ENCODE measurements at places on chromosomes 5 and 9.

GRCh38 chr9:130041648-130042405, 1.2 kb downstream of the FNBP1 start:
- DNase-seq, result no peak

- DNase-seq, result peak; percentile 43
Measured at GRCh38 chr5:180785121-180785781, 17.4 kb downstream of the MGAT1 start.

GRCh38 chr9:11966786-11967185, 726.4 kb upstream of the TYRP1 start:
- no peak for DNase-seq

GRCh38 chr5:103895738-103896137, 333.1 kb upstream of the NUDT12 start:
- DNase-seq, result no peak

GRCh38 chr5:136053336-136054141, 24.8 kb downstream of the TGFBI start:
- DNase-seq, result peak; percentile 81

DNA sequence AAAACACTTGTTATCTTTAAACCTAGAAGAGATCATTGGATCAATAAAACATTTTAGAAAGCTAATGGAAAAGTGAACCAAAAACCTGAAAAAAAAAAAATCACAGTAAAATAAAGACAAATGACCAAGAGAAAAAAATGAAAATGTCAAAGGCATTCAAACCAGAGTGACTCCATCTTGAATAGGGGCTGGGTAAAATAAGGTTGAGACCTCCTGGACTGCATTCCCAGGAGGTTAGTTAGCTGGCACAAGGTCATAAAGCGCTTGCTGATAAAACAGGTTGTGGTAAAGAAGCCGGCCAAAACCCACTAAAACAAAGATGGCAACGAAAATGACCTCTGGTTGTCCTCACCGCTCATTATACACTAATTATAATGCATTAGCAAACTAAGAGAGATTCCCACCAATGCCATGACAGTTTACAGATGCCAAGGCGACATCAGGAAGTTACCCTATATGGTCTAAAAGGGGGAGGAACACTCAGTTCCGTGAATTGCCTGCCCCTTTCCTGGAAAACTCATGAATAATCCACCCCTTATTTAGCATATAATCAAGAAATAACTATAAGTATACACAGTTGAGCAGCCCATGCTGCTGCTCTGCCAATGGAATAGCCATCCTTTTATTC, 116.7 kb upstream of the NEK6 start:
- DNase-seq, result no peak

DNA sequence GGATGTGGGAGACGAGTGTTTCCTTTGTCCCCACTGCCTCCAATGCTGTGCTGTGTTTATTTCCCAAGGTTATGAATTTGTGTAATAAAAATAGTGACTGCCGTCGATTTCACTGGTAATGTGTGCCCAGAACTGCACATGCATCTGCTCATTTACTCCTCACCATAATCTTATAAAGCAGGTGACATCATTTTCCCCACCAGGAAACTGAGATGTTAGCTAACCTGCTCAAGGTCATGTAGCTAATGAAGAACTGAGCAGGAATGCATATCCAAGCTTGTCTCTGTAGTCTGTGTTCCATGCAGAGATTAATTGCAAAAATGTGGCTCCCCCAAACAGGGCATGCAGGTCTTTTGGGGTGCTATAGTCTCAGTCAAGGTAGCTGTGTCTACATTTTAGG, 224.4 kb downstream of the TENT4A start:
- DNase-seq, result no peak

GRCh38 chr9:71814815-71815214, 46.5 kb upstream of the CEMIP2 start:
- no peak for DNase-seq

GRCh38 chr5:54881286-54882005, 103.9 kb downstream of the ESM1 start:
- DNase-seq, result no peak

Measured in AG09309 (cell line).